ENCODE measurements at places on chromosomes 2 and 18.

GRCh38 chr2:27071990-27072830, 756 bp upstream of the OST4 start:
- DNase-seq, result no peak

- no peak for DNase-seq
Observed at GRCh38 chr2:48313036-48313877, 216.7 kb upstream of the STON1 start.

- DNase-seq, result no peak
Observed at GRCh38 chr2:217366966-217367365, 507.1 kb upstream of the TNP1 start.

GRCh38 chr2:67075530-67076238, 321.4 kb upstream of the ETAA1 start:
- DNase-seq, result no peak

DNA sequence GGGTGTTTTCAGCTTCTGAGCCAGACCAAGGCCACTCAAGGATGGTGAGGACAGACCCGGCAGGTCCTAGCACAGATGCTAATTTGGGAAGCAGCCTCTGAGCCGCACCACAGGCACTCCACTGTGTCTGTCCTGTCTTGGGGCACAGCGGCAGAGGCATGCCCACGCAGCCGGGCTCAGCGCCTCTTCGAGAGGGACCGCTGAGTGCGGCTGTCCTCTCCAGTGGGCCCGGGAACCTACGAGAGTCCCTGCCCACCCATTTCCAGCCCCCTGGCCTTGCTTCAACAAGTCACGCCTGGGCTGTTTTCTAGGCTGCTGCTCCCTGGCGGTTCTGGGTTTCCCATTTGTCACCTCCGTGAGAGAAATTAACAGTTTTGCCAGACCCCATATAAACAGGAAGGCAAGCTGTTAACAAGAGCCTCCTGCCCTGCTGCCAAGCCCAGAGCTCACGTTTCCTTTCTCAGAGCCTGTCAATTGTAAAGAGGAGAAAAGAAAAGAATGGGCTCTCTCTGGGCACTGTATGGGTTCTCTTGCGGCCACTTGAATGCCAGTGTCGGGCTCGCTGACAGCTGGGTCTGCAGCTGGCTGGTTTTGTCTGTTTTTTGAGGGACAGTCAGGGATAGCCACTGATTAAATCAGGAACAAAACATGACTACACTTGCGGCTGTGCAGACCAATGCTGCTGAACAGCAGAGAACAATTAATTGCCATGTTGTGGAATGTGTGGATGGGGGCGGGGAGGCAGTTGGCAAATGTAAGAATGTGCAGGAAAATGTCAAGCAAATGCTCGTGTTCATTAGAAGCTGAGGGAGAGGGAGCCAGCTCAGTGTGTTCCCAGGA, 30.6 kb downstream of the TMEM17 start:
- DNase-seq, result no peak

GRCh38 chr2:227366769-227367426, 12.2 kb downstream of the TM4SF20 start:
- no peak for DNase-seq

GRCh38 chr18:23033056-23033455, 99.9 kb downstream of the RBBP8 start:
- no peak for DNase-seq

DNA sequence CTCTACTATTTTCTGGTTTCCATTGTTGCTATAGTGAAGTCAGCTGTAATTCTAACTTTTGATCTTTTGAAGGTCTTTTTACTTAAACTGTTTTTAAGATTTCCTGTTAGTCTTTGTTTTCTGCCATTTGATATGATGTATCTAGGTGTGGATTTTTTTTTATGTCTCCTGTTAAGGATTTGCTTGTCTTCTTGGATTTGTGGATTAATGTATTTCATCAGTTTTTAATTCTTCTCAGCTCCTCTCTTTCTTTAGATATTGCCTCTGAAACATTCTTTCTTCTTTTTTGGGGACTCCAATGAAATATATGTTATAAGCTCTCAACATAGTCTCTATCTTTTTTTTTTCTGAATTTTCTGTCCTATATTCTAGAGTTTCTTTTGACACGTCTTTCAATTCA, 24.8 kb upstream of the THUMPD2 start:
- no peak for DNase-seq

GRCh38 chr18:8480506-8481328, 128.5 kb upstream of the RAB12 start:
- no peak for DNase-seq

- DNase-seq, result no peak
Observed at GRCh38 chr2:37880551-37880950, 44.5 kb upstream of the RMDN2 start.

- DNase-seq, result no peak
Observed at GRCh38 chr2:208711598-208711997, 305.0 kb downstream of the PTH2R start.

DNA sequence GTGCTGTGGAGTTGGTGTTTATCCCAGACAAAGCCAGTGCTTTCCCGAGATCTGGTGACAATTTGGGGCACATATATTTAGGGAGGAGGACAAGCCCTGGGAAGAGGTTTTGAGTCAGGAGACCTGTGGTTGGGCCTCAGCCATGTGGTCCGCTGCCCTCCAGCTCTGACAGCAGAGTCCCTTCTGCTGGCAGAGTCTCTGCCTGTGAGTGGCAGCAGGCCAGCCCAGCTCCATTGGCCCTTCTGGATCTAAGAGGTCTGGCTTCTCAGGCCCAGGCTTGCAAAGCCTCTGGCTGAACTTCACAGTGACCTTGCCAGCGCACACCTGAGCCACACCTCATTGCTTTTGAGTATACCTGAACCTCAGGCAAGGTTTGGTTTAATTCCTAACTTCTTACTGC, 115.3 kb downstream of the BCL2L11 start:
- no peak for DNase-seq

- no peak for DNase-seq
Observed at GRCh38 chr2:154827286-154827685, 128.8 kb downstream of the KCNJ3 start.

GRCh38 chr2:3248754-3249475, 128.7 kb downstream of the EIPR1 start:
- DNase-seq, result no peak

DNA sequence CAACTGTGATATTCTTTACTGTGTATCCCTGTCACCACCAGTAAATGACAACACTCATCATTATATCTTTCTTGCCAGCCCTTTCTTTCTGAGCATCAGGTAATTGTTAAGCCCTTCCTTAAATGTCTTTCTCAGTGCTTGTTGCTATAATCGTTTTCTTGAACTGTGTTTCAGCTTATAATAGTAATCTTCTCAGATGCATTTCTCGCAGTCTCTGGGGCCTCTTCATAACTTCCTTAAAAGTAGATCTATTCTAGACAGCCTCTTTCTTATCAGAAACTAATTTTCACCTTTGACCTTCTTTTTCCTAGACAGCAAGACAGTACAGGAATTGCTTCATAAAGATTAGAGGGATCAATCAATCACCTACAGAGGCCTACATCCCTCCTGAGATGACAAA, 648.1 kb downstream of the CPS1 start:
- no peak for DNase-seq

GRCh38 chr2:150981826-150982225, 279.8 kb downstream of the RBM43 start:
- no peak for DNase-seq

DNA sequence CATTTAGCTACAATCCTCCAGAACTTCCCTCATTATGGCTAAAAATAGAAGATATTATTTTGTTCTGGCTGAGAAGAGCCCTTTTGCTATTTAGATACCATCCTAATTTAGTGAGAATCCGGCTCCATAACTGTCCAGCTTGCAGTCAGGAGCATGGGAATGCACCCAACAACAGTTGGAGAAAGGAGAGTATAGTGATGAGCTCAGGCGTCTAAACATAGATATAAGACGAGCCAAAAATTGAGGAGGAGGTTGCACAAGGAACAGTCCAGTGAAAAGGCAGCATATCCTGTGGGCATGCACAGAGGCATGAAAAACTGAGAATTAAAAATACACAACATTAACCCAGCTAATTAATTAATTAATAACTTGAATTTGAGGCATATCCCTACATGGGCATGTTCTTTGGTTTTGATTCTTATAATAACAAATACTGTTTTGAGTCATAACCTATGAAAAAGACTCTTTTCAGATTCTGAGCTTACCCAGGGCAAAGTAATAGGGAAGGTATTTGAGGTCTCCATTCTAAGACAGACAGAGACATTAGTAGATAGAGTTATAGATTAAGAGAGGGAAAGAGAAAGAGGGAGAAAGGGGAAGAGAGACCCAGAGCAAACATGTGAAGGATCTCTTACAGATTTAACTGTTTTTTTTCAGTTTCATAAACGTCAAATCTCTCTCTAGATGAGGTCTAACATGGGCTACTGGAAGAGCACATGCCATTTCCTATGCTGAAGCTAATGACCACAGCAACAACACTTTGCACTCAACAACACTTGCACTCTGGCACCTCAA, 311.2 kb downstream of the OSR1 start:
- no peak for DNase-seq

DNA sequence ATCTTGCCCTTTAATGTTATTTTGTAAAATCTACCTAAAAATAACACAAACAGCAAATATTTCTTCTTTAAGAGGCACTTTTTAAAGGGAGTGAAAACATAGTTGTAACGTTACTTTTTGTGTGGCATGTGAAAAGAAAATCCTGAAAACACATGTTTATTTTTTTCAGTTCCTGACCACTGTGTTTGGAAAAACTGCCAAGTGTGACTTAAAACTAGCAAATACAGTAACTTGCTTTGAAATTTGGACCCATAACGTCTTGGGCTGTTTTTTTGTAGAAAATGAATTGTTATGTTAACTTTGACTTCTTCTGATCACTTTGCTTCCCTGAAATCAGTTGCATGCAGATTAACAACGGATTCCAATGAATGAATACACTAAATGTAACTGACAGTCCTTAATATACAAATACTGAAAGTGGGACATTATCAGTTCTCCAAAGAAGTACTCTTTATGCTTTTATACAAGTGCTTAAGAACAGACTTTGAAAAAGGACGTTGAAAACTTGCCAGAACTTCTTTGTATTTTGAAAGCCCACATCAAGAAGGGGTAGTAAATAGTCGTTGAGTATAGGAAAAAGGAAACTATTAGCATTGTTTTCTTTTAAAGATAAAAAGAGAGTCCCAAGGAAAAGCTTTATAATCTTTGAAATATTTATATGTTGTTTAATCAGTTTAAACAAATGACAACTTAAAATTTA, 96.1 kb upstream of the ZEB2 start:
- DNase-seq, result no peak

DNA sequence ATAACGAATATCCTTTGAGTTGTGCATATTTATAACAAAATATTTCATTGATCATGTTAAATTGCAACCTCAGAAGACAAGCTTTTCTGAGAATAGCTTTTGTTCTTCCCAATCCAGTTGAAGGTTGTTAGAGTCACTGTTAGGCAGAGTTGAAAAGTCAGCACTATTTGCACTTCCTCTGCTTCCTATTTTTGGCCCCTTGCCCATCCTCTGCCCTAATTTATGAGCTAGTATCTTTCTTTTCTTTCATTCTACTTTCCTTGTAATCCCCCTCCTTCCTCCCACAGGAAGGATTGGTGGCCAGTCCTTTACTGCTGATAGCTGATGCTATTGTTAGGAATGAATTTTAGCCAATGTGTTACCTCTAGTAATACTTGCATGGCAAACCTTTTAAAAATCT, 4.9 kb downstream of the RALB start:
- no peak for DNase-seq

DNA sequence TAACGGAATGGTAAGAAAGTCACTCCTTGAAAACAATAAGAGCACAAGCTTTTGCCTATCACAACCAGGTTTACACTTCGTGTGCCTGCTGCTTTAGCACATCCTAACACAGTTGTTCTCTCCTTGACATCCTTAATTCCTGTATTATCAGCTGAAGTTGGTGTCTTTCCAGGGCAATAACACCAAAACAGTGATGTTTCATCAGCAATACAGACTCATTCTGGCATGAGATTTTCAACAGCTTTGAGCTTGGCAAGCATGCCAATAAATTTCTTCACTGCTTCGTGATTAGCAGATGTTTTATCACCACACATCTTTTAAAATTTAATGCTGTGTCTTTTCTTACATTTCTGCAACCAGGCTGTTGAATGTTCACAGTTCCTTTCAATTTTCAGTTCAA, 148.4 kb downstream of the EIPR1 start:
- DNase-seq, result no peak

DNA sequence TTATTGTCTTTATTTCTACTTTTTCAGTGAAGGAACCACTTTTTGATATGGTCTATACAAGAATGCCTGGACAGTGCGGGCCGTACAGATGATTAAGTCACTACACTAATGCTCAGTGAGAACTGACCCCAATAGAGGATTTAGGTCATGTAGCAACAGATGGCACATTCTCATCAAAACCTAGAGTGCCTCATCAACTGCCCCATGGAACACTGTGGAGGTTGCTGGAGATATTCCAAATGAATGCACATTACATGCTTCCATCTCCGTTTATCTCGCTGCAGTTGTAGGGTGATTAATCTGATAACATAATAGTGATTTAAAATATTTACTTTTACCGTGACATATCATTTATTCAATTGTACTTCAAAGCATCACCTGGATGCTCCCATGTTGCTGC, 41.8 kb upstream of the COPS8 start:
- DNase-seq, result no peak

DNA sequence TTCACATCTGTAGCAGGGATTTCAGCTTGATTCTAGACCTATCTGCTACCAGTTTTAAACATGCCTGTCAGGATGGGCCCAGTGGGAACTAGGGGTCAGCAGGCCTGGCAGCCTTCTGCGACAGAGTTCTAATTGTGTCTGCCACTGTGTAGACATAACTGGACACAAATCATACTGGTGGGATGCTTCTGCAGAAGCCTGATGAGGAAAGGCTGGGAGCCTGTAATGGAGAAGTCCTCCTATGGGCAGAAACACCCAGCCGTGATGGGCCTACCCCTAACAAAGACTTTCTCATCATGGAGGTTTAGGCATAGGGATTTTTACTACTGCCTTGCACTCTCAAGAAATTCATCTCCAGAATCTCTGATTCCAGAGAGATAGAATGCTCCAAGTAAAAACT, 166.9 kb downstream of the PDE11A start:
- DNase-seq, result no peak

Data from bone marrow (tissue), 2 donors.